ENCODE measurements at places on chromosomes 11 and 22.

GRCh38 chr11:34570584-34570983 is 50.3 kb upstream of the EHF start:
- no peak for DNase-seq

DNA sequence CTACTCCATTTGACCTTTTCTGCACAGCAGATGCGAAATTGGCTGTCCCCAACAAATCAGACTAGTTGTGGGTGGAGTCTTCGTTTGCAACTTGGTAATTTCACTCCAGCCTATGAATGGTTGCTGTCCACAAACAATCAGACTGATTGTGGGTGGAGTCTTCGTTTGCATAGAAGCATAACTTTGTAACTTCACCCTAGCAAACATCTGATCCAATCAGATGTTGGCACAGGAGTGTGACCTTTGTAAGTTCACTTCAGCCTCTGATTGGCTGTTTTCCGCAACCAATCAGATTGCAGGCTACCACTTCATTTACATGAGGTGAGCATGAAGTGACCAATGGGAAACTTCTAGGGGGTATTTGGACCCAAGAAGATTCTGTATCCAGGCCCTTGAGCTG is 16.3 kb upstream of the CABP2 start:
- DNase-seq = no peak

GRCh38 chr11:120689596-120690275 is 178.2 kb downstream of the GRIK4 start:
- DNase-seq = no peak

DNA sequence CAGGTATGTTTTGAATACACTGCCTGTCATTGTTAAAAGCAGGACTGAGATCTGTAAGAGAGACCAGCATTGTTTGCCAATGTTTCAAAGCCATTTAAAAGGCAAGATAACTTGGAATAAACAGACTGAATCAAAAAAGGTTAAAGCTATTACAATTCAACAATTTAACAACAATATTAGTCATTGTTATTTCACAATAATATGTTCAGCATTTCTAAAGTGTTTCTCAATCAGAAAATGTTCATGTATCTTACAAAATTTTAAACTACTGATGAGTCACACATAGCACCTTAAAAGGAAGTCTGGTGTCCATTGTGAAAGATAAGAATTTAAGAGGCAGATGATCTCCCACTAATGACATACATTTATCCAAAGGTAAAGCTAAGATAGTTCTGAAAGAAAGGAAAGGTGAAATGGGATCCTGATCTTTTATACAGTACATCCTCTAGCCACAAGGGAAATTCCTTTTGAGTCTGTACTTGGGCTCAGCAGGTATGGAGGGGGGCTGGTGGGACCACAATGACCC is 79.7 kb downstream of the MAML2 start:
- no peak for DNase-seq

DNA sequence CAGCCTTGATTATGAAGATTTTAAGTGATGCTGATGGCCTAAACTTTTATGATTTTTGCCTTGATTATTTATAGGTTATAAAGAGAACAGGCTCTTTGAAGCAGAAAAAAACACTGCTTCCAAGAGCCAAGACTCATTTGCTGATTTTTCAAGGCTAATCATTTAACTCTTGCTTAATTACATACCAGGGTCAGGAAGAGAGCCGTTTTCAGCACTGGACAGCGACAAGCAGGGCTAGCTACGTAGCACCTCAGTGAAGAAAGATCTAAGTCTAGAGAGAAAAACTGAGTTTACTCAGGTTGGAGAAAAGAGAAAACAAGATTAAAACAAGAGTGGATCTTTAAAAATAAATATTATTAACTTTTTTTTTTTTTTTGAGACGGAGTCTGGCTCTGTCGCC is 615.4 kb upstream of the B3GAT1 start:
- peak; percentile 68 for DNase-seq

- DNase-seq = no peak
Measured at GRCh38 chr11:44990665-44991064, 40.0 kb upstream of the TP53I11 start.

- no peak for DNase-seq
Measured at GRCh38 chr11:79617561-79617960, 176.7 kb upstream of the TENM4 start.

DNA sequence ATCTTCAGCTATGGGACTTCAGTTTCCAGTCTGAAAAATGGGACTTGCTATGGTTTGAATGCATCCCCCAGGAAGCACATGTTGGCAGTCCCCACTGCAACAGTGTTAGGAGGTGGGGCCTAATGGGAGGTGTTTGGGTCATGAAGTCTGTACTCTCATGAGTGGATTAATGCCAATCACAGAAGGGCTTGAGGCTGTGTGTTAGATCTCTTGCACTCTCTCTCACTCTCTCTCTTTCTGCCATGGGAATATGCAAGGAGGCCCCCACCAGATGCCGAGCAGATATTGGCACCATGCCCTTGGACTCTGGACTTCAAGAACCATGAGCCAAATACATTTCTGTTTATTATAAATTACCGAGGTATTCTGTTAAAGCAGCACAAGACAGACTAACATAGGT is 7.8 kb upstream of the AP1B1 start:
- no peak for DNase-seq

DNA sequence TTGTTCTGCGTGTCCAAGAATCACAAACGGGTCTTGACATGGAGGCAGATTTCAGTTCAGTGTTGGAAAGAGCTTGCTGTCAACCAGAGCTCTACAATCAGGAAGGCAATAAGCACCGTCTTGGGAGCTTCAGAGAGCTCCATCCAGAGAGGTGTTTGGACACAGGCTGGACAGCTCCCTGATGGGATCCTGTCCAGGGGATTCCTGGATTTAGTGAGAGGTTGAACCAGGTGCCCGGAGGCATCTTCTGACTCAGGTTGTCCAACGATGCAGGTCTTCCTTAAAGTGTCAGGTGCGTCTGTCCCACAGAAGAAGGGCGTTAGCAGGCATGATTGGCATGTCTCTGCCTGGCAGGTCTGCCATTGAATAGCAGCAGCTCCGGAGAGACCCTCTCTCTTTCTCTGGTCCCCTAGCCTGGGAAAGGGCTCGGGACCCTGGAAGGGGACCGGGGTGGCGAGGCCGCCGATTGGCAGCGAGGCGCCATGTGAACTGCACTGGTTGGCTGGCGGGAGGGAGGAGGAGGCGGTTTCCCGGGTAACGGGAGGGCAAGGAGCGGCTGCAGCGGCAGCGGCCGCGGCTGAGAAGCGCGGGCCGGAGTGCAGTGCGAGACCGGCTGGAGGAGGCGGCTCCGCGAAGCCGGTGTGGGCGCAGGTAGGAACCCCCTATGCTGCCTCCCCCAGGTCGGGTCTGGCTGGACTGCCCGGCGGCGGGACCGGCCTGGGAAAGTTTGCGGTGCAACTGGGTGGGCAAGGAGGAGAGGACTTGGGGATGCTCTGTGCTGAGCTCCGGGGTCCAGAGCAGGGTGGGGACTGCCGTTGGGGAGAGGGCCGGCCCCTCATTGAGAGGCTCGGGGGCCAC is 104.1 kb upstream of the E2F8 start:
- DNase-seq = peak; percentile 28

- DNase-seq = no peak
Measured at GRCh38 chr11:99368583-99368982, 347.8 kb downstream of the CNTN5 start.

DNA sequence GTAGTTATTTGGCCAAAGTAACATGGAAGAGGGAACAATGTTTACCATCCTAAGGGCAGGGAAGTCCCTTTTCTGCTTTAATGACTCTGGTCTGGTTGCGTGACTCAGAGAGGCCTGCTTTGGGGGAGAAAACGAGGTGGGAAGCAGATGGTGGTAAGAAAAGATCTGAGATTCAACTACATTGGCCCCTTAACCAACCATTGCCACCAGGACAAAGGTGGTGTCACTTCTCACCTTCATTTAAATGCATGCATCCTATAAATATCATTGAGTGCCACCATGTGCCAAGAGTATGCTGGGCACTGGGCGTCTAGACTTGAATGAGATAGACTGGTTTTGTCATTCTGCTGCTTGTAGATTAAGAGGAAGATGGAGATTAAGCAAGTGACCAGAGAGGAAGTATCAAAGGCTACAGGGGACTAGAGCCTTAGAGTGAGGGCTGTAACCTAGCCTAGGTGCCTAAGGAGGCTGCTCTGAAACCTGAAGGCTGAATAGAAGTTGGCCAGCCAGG is 3.6 kb upstream of the SORL1 start:
- DNase-seq = no peak

DNA sequence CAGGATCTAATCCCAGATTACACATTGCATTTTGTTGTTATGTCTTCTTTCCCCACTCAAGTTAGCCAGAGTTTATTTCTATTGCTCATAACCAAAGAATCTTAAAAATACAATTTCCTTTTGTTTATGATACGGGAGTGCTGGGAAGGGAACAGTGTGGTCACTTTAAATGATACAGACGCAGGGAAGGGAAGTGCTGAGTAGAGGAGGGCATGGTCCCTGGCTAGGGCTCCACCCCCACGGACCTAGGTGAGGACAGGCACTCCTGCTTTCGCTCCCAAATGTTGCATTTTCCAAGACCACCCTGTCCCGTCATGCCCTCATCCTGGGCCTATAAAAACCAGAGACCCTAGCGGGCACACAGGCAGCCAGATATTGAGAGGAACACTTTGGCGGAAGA is 30.6 kb upstream of the NARS2 start:
- DNase-seq = no peak

Data from NT2/D1 (cell line).